ENCODE measurements at places on chromosomes 1 and 21.

GRCh38 chr1:205921570-205921909 lies 21.7 kb downstream of the SLC26A9 start:
- DNase-seq = no peak

DNA sequence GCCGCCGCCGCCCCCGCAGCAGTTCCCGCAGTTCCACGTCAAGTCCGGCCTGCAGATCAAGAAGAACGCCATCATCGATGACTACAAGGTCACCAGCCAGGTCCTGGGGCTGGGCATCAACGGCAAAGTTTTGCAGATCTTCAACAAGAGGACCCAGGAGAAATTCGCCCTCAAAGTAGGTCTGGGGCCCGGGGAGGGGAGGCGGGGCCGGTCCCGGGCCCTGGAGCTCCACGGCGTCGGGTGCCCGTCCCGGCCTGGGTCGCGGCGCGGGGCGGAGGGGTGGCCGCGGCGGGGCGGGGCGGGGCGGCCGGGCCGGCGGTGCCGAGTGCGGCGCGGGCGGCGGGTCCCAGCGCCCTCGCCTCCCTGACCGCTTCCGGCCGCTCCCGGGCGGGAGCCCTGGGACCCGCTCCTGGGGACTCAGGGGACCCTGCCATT lies 646 bp downstream of the MAPKAPK2 start:
- DNase-seq = no peak

DNA sequence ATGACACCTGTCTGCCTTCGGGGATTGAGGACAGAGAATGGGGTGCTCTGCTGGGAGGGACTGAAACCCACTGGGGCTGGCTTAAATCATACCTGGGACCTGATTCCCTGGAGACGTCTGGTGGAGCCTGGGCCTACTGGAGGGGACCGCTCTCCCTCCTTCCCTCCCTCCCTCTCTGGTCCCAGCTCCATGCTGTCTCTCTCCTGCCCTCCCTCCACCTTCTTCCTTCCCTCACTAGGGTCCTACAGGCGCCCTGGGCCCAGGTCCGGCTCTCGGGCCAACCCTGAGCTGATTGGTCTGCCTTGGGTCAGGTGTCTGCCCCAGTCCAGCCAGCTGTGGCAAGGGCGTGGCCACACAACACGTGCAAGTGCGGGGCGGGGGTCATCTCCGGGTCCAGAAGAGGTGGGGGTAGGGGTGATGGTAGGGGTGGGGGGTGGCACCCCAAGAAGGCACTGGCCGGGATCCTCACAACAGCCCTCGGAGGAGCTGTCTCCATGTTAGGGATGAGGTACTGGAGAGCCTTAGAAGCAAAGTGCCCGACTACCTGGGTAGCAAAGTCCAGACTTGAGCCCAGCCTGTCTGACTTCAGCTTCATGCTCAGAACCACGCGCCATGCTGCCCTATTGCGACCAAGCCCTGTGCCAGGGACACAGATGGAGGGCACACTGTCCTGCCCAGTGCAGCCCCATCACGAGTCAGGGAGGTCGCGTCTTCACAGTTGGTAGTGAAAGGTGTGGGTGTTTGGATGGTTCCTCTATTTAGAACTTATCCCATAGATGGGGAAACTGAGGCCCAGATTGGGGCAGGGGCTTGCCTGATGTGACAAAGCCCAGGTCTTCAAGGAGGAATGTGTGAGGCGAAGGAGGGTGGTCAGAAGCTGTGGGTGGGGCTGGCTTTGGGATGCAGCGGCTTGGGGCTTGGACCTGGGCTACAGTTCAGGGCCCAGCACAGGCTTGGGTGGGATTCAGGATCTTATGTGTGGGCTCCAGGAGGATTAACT lies 574.1 kb downstream of the PTPRU start:
- no peak for DNase-seq

GRCh38 chr1:17540255-17541001 lies 930 bp downstream of the ARHGEF10L start:
- DNase-seq = peak; percentile 40

DNA sequence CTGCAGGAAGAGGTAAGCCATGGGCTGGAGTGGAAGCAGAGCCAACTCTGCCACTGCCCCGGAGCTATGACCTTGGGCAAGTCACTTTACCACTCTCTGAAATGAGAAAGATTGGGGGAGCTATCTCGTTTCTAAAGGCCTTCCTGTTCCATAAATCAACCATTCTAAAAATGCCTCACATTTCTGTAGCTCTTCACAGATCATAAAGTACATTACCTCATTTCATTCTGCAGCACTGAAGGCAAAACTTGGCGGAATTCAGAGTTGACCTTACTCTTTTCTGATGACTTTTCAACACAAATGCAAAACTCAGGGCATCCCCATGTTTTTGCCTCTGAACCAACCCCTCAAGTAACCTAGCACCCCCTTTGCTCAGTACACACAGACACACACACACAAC lies 404.0 kb upstream of the NFIA start:
- no peak for DNase-seq

GRCh38 chr1:47712596-47713299 lies 274.9 kb downstream of the FOXD2 start:
- no peak for DNase-seq

- no peak for DNase-seq
These were observed 149.3 kb upstream of the ETV3 start for GRCh38 chr1:157287462-157287861.

Measured in fibroblast of skin of right quadriceps (primary cell).